ENCODE measurements at places on chromosomes 4 and X.

DNA sequence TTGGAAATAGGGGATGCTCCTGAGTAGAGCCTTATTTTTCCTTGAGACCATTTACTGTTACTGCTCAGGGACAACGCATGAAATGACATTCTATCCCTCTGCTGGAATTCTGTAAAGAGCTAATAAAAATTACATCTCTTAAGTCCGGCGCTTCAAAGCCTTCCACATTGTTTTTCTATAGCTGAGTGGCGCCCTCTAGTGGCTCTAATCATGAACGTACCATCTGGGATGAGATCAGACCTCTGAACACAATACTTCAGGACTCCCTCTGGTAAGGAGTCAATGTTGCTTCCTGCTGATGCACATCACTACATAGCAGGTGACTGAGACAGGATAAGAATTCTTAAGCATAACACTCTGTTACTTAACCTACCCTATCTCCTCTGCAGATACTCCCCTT lies 6.0 kb downstream of the HMGN5 start:
- DNase-seq: peak; percentile 50

GRCh38 chrX:153627675-153628111 lies 19.3 kb upstream of the DUSP9 start:
- no peak for DNase-seq

DNA sequence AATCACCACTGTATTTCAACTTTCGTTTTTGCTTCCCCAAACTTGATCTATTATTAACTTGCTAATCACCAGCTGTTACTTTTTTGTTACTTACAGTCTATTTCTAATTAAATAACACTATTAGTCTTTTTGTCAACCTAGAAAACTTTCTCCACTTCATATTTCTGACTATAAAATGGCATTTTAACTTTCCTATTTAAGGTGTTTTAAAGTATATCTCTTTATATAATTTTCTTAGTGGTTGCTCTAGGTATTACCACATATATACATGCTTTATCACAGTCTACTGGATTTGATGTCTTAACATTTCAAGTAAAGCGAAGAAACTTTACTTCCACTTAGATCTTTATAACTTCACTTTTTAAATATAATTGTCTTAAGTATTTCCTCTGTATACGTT lies 421.2 kb downstream of the DCAF12L2 start:
- no peak for DNase-seq

DNA sequence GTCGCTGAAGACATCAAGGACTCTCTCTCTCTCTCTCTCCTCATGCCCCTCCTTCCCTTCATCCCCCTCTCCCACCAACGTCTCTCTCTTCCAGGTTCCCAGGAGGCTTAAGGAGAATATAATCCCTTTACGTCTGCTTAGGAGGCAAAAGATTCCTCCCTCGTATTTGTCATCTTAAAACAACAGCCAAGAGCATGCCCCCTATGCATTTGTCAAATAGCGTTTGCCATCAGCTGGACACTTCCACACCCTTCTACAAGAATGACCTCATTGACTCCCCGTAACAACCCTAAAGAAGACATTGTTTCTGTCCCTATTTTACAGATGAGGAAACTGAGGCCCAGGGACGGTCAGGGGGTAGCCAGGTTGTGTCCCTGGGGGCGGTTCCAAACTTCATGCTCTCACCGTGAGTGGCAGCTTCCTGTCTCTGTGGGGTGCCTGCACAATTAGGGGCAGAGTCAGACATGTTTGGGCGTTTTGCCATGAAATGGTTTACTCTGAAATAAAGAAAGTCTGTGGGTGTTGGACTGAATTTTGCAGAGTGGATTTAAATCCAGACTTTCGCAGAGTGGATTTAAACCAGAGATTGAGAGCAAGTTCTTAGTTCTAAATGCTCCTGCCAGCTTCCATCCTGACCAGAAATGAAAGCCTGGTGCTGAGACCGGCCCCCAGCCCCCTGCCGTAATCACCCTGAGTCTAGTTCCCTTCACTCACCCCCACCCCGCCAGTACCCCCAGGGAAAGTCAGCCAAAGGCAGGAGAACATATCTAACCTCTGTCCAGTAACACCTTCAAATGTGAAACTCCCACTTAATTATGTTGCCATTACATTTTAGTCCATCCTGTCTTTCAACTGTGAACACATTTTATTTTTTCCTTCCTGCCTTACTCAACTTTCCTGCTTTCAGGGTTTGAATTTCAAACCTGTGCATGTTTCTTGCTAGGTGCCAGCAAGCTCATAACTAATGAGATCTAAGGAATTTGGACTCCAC lies 44.3 kb upstream of the TBL1X start:
- DNase-seq: no peak

DNA sequence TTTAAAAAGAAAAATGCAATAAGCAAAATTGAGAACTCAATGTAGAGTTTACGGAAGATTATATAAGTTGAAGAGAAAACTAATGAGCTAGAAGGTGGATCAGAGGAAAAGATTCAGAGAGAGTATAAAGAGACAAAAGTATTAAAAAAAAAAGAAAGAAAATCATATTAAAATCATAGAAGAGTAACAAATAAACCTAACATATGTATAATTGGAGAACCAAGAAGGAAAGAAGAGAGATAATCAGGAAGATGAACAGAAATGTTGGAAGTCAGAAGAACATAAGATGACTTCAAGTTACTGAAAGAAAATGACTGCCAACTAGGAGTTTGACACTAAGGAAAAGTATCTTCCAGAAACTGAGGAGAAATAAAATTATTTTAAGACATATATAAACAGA lies 34.3 kb upstream of the ANTXR2 start:
- DNase-seq: no peak

- DNase-seq: no peak
Measured at GRCh38 chr4:2248044-2248780, 6.3 kb upstream of the HAUS3 start.

Data from Calu3 (cell line).